Nucleus accumbens (tissue), 56 donors: ENCODE measurements at places on chromosomes 3 and 15.

DNA sequence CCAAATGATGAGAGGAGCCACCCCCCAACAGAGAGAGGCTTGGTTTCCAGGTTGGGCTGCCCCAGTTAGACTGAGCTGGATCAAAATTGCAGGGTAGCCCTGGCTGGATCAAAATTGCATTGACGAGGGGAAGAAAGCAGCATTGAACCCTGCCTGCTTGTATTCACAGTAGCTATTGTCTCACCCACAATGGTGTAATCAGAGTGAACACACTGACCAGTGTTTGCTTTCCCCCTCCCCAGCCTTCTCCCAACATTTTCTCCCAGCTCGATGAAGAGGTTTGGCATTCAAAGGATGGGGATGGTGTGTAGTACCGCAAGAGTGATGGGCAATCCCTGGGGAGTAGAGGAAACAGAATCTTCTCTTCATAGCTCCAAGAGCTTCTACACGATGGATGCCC, 223.8 kb downstream of the ADAMTS9 start:
- DNase-seq: no peak

GRCh38 chr3:142818651-142819050, 70.2 kb downstream of the PCOLCE2 start:
- no peak for DNase-seq

- no peak for DNase-seq
Measured at GRCh38 chr3:128807186-128807830, 72.1 kb upstream of the ACAD9 start.

DNA sequence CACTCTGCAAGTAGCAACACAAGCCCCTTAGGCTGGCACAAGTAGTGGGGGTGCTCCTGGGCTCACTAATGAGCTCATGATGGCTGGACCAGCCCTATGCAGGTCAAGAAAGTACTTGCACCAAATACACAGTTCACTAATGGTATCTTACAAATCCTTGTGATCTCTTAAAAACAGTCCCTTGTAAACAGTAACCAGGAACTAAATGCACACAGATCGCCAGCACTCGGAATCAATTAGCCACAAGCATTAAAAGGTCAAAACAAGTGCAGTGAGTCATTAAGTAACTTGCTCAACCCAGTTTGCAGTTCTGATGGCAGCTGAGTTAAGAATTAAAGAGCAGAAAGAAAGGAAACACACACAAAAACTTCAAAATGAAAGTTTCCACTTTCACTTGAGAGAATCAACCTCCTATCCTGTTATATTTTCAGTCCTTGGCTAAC, 43.2 kb downstream of the ARHGEF3 start:
- DNase-seq: no peak

DNA sequence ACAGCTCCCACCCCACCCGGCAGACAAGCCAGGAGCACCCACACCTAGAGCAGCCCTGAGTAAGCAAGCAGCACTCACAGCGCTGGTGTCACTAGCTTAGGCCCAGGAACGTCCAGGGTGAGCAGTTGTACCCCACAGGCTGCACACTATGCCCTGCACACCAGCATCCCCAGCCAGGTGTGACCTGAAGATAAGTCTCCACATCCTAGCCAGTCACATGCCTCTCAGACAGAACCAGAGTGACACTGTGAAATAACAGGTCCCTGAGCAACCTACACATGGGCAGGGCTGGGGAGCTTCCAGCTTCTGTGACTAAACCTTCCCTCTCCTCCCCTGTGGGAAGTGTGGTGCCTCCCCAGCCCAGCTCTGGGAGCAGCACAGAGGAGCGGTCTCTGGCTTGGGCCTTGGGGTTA, 253.6 kb downstream of the UACA start:
- no peak for DNase-seq

GRCh38 chr3:13053420-13053819, 19.8 kb downstream of the IQSEC1 start:
- no peak for DNase-seq

DNA sequence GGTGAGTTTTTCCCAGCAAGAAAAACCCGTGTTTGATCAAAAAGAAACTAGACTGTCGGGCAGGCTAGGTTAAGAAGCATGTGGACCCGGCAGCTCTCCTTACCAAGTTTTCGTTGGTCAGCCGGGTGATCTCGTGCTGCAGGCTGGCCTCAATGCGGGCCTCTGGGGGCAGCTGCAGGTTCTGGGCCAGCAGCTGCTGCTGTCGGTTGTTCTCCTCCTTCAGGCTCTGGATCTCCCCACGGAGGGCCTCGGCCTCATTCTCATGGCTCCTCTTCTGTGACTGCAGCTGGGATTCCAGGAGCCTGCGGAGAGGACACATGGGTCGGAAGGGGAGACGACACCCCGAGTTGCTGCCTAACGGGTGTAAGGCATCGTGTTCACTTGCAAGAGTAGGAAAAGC, 44.5 kb upstream of the MYO5C start:
- no peak for DNase-seq

DNA sequence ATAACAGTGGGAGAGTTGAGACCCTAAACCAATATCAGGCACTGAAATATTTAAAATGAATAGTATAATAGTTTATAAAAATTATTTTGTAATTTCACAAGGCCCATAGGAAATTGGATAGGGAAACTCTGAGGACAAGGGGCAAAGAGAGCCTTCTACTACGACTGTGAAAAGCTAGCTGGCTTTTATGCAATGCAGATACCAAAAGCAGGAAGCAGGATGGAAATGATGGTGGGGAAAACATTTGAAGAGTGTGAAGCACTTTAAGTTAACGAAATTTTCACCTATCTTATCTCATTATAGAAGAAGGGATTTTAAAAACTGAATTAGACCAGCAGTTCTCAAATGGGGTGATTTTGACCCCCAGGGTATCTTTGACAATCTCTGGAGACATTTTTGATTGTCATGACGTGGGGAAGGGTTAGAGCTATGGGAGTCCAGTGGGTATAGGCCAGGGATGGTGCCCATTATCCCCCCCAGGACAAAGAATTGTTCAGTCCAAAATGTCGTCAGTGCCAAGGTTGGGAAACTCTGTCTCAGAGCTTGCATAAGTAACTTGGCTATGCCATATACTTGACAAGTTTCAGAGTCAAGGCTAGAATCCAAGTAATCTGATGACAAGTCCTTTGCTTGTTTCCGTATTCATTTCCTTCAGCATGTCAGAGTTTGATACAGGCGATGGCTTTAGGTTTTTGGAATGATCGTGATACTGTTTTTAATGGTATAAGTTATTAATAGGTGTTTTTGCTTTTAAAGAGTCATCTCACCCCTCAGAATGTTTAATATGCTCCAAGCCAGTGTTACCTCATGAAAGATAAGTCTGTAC, 126.0 kb downstream of the IL5RA start:
- no peak for DNase-seq
